Fibroblast of skin of right quadriceps (primary cell): ENCODE measurements at places on chromosomes 11 and 22.

GRCh38 chr11:121669422-121669821 lies 216.7 kb upstream of the SORL1-AS1 start:
- DNase-seq = no peak

DNA sequence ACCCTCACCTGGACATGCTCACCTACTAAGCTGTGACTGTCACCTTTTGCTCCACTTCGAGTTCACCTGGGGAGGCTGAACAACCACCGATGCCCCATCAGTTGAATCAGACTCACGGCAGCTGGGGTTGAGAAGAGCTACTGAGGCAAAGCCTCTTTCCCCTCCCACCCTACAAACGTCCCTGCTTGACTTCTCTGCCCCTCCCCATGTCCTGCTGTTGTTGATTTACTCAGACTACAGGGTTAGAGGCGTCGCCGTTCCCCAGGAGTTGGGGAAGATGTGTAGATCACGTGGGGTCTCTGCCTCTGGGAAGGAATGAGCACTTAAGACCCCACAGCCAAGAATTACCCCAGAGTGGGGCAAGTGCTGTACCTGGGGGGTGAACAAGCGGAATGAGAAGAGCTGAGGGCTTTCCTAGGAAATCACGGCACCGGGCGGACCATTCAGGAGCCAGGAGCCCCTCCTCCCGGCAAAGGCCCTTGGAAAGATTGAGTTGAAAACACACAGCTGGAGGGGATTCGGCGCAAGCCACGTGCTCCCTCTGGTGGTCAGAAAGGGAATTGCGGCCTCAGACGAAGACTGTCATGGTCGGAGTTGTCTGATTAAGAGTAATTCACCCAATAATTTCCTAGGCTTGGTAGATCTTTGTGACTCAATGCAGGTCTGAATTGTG lies 7.0 kb downstream of the FXYD2 start:
- peak; percentile 71 for DNase-seq

DNA sequence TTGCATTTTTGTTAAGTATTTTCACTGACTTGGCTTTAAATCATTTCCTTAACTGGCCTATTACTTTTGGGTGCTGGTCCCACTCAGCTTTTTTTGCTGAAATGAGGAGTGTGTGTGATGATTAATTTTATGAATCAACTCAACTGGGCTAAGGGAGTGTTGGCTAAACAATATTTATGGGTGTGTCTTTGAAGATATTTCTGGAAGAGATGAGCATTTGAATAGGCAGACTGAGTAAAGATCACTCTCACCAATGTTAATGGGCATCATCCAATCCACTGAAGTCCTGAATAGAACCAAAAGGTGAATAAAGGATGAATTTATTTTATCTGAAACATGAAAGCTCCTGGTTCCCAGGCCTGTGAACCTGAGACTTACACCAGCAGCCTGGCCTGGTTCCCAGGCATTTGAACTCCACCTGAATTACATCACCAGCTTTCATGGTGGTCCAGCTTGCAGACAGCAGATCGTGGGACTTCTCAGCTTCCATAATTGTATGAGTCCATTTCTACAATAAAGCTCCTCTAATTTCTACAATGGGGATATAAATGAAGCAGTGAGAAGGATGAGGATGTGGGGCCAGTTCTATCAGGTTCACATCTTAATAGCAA lies 241.3 kb upstream of the ZC3H12C start:
- peak; percentile 40 for DNase-seq

DNA sequence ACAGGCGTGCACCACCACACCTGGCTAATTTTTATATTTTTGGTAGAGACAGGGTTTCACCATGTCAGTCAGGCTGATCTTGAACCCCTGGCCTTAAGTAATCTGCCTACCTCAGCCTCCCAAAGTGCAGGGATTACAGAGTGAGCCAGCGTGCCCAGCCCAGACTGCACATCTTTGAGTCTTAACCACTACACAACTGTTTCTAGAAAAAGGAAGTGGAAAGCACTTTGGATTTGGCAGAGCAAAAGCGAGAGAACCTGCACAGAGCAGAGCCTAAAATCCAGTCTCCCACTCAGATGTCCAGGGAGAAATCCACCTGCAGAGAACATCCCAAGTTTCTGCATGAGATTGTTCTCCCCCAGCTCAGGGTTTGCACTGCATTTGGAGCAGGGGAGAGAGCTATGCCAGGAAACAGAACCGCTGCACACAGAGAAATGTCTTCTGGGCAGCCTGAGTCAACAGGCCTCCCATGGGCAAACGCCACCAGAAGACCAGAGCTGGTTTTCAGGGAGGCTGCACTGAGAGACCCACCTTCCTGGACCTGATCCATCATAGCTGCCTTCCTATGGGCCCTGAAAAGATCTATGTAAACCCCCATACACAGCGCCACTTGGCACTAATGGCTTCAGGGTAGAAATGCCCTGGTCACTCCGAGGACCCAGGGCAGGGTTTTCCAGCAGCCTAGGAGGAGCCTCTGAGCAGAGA lies 54.0 kb downstream of the RPUSD4 start:
- no peak for DNase-seq

GRCh38 chr11:46332568-46333393 lies 14.5 kb upstream of the DGKZ start:
- no peak for DNase-seq

GRCh38 chr11:28559492-28559891 lies 451.3 kb downstream of the METTL15 start:
- DNase-seq = peak; percentile 28

DNA sequence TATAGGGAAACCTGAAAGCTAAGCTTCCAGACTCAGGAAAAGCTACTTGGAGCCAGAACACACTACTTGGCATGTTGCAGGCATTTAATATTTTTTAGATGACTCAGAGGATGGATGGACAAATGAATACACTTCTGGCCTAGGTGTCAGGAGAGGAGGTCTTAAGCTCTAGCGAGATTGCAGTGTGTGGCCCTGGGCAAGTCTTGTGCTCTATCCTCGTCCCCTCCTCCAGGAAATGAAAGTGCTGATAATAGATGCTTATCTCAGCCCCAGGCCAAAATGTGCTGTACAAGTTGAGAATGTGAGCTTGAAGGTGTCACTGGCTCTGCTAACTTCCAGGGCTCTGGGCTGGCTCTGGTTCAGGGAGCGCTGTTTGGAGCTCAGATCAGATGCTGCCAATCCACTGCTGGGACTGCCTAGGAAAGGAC lies 136.3 kb downstream of the PKNOX2 start:
- peak; percentile 68 for DNase-seq

GRCh38 chr22:19016081-19016766 lies 80.1 kb upstream of the PRODH start:
- DNase-seq = no peak
